Naive thymus-derived CD8-positive, alpha-beta T cell (primary cell): ENCODE measurements at places on chromosomes 12 and 14. TPM values are rescaled to one million over a fixed set of nuclear protein-coding genes. Genes with fewer than 3 reads are reported as not detected.

DNA sequence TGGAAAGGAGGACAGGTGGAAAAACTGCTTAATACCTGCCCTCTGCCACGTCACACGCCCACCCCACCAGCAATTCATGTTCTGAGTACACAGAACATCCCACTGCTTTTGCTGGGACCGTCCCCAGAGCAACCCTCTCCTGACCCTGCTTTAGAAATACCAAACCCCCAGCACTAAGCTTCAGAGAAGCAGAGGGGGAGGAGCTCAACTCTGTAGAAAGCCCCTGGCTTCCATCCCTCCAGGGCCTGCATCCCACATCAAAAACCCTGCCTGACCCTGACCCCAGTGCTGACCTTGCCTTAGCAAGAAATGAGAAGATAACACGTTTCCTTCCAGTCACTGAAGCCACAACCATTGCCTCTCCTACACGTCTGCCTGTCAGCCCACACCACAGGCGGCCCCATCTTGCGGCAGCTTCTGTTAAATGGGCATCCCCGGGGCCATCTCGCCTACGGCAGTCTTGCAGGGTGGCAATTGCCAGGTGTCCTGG is 19.7 kb downstream of the VDR start:
- no peak for DNase-seq

GRCh38 chr14:28759653-28760313 is 6.8 kb upstream of the FOXG1 start:
- DNase-seq = no peak

- no peak for DNase-seq
Measured at GRCh38 chr12:62028536-62028935, 231.7 kb upstream of the USP15 start.

GRCh38 chr12:16324272-16324671 is 23.2 kb upstream of the MGST1 start:
- no peak for DNase-seq

- DNase-seq = no peak
Measured at GRCh38 chr12:42140901-42141300, 3.8 kb downstream of the GXYLT1 start.

DNA sequence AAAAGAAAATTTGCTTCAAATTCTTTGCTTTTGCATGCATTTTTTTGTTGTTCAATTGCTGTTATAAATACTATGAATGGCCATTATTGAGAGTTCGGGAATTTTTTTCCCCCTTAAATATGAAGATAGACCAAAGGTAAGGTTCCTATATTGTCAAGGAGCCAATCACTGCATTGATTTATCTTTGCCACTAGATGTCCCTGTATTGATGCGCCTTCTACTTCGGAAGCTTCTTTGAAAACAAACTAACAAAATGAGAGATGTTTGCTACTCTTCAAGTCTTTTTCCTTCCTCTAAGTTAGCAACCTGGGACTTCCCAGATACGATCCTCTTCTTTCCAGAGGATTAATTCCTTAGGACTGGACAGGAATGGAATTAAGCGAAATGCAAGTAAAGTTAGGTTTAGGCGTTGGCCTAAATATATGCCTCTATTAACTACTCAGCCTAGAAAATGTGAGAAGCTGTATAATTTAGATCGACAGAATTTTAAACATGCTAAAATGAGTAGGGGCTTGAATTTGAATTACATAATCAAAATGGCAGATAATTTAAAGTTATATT is 318.1 kb downstream of the AEBP2 start:
- no peak for DNase-seq

DNA sequence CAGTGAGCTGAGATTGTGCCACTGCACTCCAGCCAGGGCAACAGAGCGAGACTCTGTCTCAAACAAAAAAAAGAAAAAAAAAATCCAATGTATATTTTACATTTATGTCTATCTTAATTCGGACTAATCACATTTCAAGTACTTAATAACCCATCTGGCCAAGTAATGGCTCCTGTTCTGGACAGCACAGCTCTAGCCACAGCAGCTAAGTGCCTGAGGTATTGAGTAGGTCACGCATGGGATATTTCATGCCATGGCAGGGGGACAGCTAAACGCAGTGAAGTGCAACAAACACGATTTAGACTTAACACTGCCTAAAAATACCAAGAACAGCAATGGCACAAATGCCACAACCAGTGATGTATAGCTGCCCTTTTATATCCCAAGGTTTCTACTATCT is 8.0 kb downstream of the BAZ1A start:
- no peak for DNase-seq

DNA sequence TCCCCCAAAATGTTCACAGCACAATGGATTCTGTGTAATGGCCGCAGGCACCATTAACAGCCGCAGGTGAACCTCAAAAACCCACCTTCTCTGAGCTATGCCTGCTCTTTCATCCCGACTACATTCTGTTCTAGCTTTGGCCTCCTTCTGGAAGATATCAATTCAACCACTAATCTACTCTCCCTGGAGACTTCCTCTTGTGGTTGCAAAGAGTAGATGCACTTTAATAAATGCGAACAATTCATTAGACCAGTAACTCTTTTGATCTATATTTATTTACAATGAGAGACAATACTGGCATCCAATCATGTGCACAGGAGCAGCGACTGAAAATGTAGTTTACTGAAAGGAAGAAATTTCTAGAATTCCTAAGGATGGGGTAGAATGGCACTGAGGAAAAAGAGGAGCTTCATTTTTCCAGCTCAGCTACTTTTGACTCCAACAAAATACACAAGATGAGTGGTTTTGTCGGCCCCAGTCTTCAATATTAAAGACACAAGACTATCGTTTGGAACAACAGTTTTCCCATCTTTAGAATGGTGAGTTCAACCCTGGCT is 5.3 kb downstream of the GRIN2B start:
- DNase-seq = no peak

DNA sequence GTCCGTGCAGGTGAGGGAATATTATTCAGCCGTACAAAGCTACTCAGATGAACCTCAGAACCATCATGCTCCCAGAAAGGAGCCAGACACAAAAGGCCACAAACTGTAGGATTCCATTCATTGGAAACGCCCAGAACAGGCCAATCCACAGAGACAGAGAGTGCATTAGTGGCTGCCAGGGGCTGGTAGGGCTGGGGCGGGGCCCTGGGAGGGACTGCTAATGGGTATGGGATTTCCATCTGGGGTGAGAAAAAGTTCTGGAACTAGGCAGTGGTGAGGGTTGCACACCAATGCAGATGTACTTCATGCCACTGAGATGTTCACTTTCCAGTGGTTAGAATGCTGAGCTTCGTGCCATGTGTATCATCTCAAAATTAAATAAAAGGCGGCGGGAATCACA is 101.1 kb downstream of the RFLNA start:
- no peak for DNase-seq

DNA sequence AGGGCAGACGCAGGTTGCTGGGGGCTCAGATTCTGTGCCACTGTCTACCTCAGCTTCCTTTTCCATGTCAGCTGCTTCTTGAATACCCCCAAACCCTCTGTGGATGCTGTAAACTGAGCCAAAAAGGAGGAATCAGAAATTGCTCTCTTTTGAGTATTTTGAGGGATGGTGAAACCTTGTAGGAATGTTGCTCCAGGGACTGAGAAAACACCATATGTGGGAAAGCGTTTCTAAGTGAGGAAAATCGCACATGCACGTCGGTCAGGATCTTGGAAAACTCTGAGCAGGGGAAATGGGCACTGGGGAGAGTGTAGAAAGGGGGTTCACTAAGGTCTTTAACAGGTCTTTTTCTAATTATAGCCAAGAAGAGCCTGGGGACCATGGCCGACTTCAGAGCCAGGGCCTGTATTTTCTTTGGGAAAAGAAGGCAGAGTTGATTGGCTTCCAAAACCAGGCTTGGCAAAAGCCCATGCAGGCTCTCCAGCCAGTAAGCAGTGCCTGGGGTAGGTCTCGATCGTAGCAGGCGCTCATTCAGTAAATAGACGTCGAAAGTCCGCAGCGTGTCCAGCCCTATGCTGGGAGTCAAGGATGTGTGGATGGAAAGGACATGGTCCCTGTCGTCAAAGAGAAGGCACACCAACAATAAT is 58.0 kb downstream of the NTF3 start:
- no peak for DNase-seq

GRCh38 chr12:75864161-75864560 is 167.4 kb downstream of the PHLDA1 start:
- no peak for DNase-seq

The APOF gene
- total RNA-seq = not detected

The DNM1L gene
- total RNA-seq = 54.9 TPM

The MYO1H gene
- total RNA-seq = not detected

The ANKS1B gene
- not detected for total RNA-seq

The AQP2 gene
- not detected for total RNA-seq

The IFI27L1 gene
- 8.4 TPM for total RNA-seq

The TCTN1 gene
- total RNA-seq = 16.2 TPM

The TMCC3 gene
- 0.18 TPM for total RNA-seq

The CHPT1 gene
- total RNA-seq = 14.6 TPM

The MYH7 gene
- total RNA-seq = not detected

The CAPZA3 gene
- not detected for total RNA-seq
